H9 (cell line): ENCODE measurements at places on chromosomes 5 and 9. TPM values are rescaled to one million over a fixed set of nuclear protein-coding genes. Genes with fewer than 3 reads are reported as not detected.
A peak's percentile ranks its signal among the peaks of the same experiment; 100 is the strongest.

- H3K4me3 ChIP-seq, result no peak overlapping the region
- no peak for DNase-seq
- H3K4me1 ChIP-seq, result no peaks in the 10 kb centered on the region
Measured at GRCh38 chr5:174371600-174372094, 326.1 kb downstream of the NSG2 start.

DNA sequence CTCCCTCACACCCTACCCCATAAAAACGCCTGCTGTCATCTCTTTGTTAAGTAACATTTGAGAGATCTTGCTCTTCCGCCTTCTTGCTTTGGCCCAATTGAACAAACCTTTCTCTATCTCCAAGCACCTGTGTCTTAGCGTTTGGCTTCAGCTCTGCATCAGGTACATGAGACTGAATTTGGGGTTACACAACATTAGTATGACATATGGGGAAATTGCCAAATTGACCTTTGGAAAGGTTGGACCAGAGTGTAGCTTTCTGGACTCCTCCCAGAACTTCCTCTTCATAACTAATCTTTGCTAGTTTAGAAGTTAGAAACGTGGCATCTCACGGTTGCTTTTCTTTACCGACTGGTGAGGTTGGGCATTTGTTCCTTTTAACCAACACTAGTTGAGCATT lies 3.5 kb upstream of the EXOSC3 start:
- H3K27ac ChIP-seq, result no peak overlapping the region
- peaks cover under 1% of the 10 kb centered on the region; the same call in 1 of the 2 replicates for H3K36me3 ChIP-seq
- no peaks in the 10 kb centered on the region for H3K4me1 ChIP-seq

DNA sequence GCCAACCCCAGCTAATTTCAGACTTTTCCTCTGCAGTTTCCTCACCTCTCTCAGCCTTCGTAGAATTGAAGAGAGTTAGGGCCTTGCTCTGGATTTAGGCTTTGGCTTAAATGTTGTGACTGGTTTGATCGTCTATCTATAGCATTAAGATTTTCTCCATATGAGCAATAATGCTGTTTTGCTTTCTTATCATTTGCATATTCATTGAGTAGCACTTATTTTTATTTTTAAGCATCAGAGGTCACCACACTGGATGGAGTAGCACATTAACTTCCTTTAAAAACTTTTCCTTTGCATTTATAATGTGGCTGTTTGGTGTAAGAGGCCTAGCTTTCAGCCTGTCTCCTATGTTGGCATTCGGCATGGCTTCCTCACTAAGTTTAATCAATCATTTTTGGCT lies 12.6 kb upstream of the PCBD2 start:
- peaks cover 9% of the 10 kb centered on the region; the same call in 1 of the 2 replicates for H3K36me3 ChIP-seq
- H3K27ac ChIP-seq, result no peak overlapping the region
- H3K27me3 ChIP-seq, result no peaks in the 10 kb centered on the region
- DNase-seq, result no peak
- H3K4me1 ChIP-seq, result no peaks in the 10 kb centered on the region
- H3K4me3 ChIP-seq, result no peak overlapping the region

GRCh38 chr5:55220433-55221185 lies 6.5 kb downstream of the MCIDAS start:
- H3K4me3 ChIP-seq, result peak overlapping the region; percentile 85
- peak; percentile 82 for DNase-seq
- H3K27ac ChIP-seq, result no peak overlapping the region
- peaks cover 55% of the 10 kb centered on the region for H3K27me3 ChIP-seq
- H3K36me3 ChIP-seq, result no peaks in the 10 kb centered on the region
- H3K4me1 ChIP-seq, result no peaks in the 10 kb centered on the region

DNA sequence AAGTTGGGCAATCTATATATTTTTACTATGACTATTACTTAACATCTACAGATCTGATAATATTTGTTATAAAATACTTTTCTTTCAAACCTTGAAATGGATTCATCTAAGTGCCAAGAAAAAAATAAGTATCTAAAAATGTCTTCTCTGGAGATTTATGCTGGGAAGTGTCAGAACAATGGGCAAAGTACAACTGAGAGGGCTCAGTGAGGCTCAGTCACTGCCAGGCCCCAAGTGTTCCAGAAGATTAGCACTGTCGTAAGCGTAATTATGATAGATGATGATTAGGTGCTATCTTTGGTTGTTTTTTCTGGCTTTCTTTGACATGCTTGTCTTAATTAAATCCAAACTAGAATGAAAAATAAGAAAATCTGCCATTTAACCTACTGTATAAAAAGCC lies 72.2 kb upstream of the ADAMTS19 start:
- no peaks in the 10 kb centered on the region for H3K36me3 ChIP-seq
- H3K4me3 ChIP-seq, result no peak overlapping the region
- no peak for DNase-seq
- H3K27ac ChIP-seq, result no peak overlapping the region
- H3K4me1 ChIP-seq, result no peaks in the 10 kb centered on the region
- no peaks in the 10 kb centered on the region for H3K27me3 ChIP-seq

- peak; percentile 62 for DNase-seq
- H3K4me1 ChIP-seq, result no peaks in the 10 kb centered on the region
- peak overlapping the region; percentile 92 for H3K4me3 ChIP-seq
Measured at GRCh38 chr5:96807075-96807654, 580 bp downstream of the ERAP1 start.

DNA sequence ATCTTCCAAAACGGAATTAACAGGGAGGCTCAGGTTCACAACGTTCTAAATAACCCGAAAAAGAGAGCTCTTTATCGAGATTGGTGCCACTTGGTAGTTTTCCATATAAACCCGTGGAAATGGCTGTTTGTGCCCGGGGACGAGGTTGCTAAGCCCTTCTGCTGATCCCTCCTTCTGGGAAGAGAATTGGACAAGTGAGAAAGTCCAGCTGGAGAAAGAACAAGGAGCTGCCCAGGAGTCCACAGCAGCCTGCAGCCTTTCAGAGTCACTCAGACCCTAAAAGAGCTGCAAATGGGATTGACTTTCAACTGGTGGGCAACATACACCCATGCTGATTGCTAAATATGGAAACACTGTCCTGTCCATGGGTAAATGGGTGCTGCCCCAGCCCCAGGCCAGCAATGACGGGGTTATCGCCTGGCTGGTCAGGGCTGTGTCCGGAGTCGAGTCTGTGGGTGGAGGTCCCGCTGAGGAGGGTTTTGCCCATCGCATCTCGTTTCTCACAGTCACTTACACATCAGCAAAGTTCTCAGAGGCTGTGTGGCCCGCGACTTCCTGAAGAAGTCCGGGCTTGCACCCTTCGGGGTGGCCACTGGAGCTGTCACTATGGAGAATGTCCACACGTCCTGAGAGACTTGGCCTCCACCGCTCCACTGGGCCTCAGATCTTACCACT lies 40.7 kb upstream of the HSD17B3 start:
- no peak overlapping the region for H3K27ac ChIP-seq
- H3K4me1 ChIP-seq, result peaks cover 9% of the 10 kb centered on the region
- no peaks in the 10 kb centered on the region for H3K27me3 ChIP-seq
- H3K36me3 ChIP-seq, result no peaks in the 10 kb centered on the region

The MAMDC4 gene
- 6.9 and 9.2 TPM in 2 replicates for total RNA-seq

The BNC2 gene
- 40.8 and 43.6 TPM in 2 replicates for total RNA-seq

The FAT2 gene
- total RNA-seq, result 0.15 and 0.18 TPM in 2 replicates
